Epithelial cell of alveolus of lung (primary cell): ENCODE measurements at places on chromosomes 3 and 15. TPM values are rescaled to one million over a fixed set of nuclear protein-coding genes. Genes with fewer than 3 reads are reported as not detected.

The PRTG gene
- total RNA-seq: 1.6 and 4.7 TPM in 2 replicates

The WDR48 gene
- total RNA-seq: 16.9 and 19.9 TPM in 2 replicates

The NRROS gene
- 0.52 TPM in 1 of 2 replicates, not detected in the other for total RNA-seq

The XIRP1 gene
- not detected in 2 replicates for total RNA-seq

The EPHA3 gene
- 0.40 and 0.78 TPM in 2 replicates for total RNA-seq

The TMEM45A gene
- total RNA-seq: 23.9 and 53.7 TPM in 2 replicates

The PCOLCE2 gene
- 1.6 and 2.6 TPM in 2 replicates for total RNA-seq

The NANOGP8 gene
- not detected in 2 replicates for total RNA-seq

The SLC2A2 gene
- not detected in 2 replicates for total RNA-seq

The TGM5 gene
- not detected in 2 replicates for total RNA-seq
